ENCODE measurements at places on chromosomes 13 and 19.

- DNase-seq = no peak
Observed at GRCh38 chr19:246551-246950, 44.7 kb downstream of the PLPP2 start.

DNA sequence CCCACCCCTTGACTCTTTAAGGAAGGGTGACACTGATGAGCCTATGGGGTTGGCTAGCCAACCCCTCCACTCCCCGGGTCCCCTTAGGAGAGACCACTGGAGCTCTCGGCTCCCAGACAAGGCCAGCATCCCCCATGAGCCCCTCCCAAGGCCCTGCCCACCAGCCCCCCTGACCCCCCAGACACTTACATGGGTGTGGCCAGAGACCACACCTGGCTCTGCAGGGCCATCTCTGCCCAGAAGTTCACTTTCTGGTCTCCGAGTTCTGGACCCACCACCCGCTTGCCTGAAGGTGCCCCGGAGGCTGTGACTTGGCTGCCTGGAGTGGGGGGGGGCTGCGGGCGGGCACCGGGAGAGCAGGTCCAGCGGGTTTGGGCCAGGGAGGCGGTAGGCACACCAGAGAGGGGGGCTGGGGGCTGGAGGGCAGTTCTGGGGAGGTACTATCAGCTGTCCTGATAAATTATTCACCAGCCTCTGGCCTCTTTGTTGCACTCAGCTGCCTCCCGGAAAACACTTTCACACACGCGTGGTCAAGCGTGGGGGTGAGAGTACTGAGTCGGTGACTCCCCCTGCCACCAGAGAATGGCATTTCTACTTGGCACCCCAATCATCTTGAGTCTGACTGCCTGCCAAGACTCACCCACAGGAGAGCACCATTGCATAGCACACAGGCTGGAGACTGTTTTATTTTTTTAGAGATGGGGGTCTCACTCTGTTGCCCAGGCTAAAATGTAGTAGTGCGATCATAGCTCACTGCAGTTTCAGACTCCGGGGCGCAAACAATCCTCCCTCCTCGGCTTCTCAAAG lies at the start of gene PALM3:
Gene PALM3 (minus strand): TSS at position 326 of the 807 bp plus-strand sequence. CDS start 96 bp downstream, at position 230.
- no peak for DNase-seq

GRCh38 chr13:44312834-44313551 lies 60.6 kb upstream of the SERP2 start:
- DNase-seq = peak; percentile 33

DNA sequence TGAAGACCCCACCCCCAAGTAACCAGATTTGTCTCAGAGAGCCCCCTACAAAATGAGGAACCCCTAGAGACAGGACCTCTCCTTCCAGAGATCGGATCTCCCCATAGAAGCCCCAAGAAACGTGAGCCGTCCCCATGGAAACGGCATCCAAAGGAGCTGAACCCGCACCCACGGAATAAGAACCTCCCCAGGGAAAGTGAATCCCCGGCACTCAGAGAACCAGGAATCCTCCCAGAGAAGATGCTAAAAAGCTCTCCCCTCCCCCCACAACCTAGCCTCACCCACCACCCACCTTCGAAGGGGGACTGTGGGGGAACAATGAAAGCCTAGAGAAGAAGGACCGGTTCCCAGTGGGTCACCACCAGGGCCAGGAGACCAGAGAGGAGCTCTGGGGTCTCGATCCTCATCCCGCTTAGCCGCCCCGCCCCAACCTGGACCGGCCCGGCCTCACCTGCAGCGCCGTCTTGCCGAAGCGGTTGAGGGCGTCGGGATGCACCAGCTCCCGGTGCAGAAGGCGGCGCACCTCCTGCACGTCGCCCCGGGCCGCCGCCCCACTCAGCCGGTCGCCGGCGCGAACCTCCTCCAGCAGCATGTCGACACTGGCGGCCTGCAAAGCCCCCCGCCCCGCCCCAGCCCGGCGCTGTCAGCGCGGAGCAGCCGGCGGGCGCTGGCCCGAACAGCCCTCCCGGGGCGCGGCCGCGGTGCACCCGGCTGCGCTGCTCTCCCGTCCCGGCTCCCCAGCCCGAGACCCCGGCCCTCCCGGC lies 535 bp downstream of the CDKN2D start:
- DNase-seq = peak; percentile 46

DNA sequence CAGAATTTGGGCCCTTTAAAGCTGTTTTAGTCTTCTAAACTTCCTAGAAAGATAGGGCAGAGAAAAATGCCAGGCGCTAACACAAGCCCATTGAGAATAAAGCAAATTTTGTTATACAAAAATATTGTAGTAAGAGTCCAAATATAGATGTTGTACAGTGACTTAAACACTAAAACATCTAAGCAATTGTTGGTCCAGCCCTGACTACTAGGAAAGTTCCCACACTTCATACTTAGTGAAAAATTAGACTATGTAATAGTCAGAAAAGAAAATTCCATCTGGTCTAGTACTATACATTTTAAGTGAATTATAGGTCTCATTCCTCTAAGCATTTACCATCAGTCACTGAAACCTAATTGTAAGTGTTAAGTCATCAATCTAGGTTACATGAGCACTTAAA lies 1518.3 kb upstream of the SLC10A2 start:
- no peak for DNase-seq

DNA sequence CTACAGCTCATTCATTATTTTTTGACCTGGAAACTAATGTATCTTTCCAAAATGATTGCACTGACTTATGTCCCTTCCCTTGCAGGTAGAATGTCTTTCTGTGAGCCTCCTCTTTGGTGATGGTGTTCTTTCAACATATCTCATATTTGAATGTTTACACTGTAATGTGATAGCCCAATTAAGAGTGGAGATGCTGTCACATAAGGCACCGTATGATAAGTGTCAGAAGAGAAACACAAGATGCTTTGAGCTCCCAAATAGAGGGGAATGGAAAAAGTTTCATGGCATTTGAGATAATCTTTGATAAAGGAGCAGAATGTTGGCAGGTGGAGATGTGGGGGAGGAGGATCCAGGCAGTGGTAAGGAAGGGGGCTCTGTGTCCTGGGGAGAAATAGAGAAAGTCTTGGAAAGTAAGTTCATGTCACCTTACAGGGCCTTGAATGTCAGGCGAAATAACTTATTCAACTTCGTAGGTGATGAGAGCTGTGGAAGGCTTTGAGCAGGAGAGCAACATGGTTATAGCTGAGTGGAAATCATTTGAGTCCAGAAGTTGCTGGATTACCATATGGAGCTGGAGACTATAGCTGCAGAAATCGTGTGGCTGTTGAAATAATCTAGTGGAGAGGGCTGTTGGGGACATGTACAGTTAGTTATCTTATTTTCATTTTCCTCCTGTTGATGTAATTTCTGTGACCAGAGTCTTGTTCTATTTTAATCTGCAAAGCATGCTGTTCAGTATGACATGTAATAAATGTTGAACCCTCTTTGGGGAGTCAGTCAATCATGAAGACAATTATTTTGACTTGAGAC lies 10.3 kb upstream of the RNF113B start:
- no peak for DNase-seq

DNA sequence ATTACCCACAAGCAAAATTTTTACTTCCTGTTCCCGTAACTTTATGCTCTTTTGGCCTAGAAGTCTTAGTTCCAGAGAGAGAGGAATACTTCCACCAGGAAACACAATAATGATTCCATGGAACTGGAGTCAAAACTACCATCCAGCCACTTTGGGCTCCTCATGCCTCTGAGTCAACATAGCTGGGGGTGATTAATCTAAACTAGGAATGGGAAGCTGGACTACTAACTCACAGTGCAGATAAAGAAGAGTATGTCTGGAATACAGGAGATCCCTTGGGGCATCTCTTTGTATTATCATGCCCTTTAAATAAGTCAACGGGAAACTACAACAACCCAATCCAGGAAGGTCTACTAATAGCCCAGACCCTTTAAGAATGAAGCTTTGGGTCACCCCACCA lies 8.9 kb upstream of the ELF1 start:
- no peak for DNase-seq

DNA sequence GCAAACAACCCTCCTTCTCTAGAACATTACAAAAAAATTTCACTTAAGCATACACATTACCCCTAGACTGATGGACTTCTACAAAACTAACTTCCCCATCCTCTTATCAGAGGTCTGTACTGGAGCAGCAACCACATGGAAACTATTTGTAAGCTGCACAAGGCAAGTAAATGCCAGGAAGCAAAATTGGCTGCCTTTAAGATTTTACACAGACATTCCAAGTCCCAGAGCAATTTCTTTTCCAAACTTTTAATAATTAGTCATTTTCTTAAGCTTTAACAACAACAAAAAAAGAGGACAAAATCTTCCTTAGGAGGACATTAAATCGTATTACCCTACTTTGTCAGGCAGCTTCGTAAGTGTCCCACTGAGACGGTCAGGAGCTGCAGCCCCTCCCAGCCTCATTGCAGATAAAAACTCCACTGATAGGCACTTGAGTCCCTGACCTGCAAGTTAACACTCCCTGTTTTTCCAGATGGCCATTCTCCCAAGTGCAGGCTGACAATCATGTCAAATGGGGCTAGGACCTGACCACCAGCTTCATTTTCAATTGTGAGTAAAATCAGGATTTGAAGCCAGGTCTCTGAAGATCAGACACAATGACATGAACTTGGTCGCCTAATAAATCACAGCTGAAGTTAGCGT lies 680.1 kb downstream of the DIAPH3 start:
- DNase-seq = no peak

DNA sequence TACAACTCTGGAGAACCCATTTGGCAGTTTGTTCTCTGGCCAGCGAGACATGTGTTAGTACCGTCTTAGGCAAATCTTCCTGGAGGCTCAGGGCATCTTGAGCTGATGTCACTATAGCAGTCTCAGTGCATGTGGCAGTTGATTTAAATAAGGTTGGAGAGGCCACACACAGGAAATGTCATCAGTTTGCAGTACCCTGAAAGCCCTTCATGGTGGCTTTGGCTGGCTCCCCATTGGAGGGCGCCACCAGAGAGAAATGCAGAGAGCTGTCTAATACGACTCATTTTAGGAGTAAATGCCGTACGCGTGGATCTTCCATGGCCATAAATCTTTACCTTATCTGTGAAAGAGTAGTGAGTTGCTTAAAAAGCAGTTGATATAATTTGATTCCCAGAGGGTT lies 163.1 kb downstream of the STK24 start:
- DNase-seq = no peak

GRCh38 chr19:48768994-48769713 lies 13.8 kb downstream of the FGF21 start:
- DNase-seq = no peak

DNA sequence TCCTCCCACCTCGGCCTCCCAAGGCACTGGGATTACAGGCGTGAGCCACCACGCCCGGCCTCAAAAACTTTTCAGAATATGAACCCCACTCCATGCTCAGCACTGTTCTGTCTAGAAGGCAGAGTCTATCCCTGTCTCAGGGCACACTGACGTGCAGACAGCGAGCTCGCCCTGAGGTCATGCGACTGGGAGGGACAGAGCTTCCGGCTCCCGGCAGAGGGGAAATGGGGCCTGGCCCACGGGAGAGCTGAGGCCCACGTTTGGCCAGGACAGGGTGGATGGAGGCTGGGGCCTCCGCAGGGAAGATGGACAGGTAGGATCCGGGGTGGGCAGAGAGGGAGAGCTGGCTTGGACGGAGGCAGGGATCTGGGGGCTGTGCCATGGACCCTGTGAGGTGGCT lies 2.8 kb upstream of the AZU1 start:
- no peak for DNase-seq

- DNase-seq = no peak
Observed at GRCh38 chr19:29499261-29499920, 26.4 kb upstream of the VSTM2B start.

DNA sequence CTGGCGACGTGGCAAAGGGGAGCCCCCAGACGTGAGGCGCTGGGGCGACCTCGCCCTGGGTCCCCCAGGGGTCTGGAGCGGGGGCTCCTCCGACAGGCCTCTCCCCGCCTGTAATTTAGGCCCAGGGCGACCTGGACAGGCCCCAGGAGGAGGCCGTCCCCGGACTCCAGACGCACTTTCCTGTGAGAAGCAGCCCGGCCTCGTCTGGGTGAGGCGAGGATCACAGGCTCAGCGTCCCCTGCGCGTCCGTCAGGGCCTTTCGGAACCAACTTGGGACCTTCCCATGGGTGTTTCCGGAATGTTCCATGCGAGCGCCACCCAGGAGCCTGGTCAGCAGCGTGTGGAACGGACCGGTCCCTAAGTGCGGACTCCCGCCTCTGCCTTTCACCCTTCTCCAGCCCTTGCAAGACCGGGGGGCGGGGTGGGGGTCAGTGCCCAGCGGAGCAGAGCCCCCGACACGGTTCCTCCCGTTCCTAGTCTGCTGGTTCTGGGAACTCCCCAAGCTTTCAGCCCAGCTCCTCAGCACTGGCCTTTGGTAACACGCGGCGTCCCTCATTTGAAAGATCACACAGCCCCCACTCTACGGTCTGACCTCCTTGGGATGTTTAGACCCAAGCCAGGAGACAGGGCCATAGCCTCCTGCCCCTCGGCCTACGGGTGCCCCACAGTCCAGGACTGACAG lies 1.1 kb upstream of the GRTP1 start:
- DNase-seq = no peak

DNA sequence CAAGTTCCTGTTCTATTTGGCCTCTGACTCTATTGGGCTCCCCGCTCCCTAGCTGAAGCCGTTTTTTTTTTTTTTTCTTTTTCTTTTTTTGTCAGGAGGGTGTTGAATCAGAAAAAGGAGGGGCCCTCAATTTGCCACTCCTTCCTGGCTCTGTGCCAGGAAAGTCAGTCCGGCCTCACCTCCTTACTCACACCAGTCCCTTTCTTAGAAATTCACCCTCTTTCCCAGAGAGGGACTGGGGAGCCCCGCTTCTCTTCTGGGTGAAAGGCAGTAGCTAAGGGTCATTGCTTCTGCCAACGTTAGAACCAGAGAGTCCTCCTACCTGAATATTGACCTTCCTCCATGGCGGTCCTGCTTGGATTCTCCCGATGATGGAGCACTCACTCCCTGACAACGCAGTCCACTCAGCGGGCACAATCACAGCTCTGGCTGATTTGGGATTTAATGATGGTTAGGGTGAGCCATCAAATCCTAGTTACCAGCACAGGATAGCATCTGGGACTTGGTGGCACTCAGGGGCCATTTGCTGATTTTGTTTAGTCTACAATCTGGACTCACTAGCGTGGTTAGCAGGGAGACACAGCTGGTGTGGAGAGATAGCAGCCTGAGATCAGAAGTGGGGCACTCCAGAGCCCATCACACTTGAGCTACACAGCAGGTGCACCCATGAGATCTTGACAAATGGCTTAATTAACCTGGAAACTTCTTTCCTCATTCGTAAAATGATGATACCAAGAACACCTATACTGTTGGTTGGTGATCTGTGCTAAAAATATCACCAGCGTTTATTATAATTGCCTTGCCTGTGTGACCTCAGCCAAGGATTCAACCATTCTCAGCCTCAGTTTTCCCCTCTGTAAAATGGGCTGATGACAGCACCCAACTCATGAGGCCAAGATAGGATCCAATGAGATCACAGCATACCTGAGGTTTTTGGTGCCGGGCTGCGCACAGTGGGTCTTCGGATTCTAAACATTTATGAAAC lies 2.2 kb downstream of the FCER2 start:
- no peak for DNase-seq

- DNase-seq = no peak
Observed at GRCh38 chr13:92158346-92158745, 759.9 kb downstream of the GPC5 start.

- no peak for DNase-seq
Observed at GRCh38 chr13:79222427-79223205, 183.4 kb downstream of the RBM26 start.
